ENCODE measurements at places on chromosomes 1 and 21.
A peak's percentile ranks its signal among the peaks of the same experiment; 100 is the strongest.

GRCh38 chr1:10045480-10046355 lies 13.0 kb downstream of the UBE4B start:
- DNase-seq = no peak

GRCh38 chr1:79592707-79593106 lies 586.2 kb upstream of the ADGRL4 start:
- no peak for DNase-seq

GRCh38 chr1:10510520-10511493 lies 36.1 kb downstream of the PEX14 start:
- peak; percentile 82 for DNase-seq

DNA sequence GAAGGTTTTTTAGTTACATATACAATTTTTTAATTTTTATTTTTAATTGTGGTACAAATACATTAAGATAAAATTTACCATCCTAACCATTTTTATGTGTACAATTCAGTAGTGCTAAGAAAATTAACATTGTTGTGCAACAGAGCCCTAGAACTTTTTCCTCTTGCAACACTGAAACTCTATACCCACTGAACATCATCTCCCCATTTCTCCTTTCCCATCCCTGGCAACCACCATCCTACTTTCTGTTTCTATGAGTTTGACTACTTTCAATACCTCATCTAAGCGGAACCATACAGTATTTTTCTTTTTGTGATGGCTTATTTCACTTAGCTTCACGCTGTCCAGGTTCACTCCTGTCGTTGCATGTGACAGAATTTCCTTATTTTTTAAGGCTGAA lies 54.1 kb downstream of the PALMD start:
- DNase-seq = no peak

GRCh38 chr1:47687631-47688460 lies 250.0 kb downstream of the FOXD2 start:
- no peak for DNase-seq

- DNase-seq = no peak
Measured at GRCh38 chr1:219563568-219563967, 49.3 kb downstream of the ZC3H11B start.

- DNase-seq = no peak
Measured at GRCh38 chr1:44266400-44267344, 53.4 kb downstream of the DMAP1 start.

DNA sequence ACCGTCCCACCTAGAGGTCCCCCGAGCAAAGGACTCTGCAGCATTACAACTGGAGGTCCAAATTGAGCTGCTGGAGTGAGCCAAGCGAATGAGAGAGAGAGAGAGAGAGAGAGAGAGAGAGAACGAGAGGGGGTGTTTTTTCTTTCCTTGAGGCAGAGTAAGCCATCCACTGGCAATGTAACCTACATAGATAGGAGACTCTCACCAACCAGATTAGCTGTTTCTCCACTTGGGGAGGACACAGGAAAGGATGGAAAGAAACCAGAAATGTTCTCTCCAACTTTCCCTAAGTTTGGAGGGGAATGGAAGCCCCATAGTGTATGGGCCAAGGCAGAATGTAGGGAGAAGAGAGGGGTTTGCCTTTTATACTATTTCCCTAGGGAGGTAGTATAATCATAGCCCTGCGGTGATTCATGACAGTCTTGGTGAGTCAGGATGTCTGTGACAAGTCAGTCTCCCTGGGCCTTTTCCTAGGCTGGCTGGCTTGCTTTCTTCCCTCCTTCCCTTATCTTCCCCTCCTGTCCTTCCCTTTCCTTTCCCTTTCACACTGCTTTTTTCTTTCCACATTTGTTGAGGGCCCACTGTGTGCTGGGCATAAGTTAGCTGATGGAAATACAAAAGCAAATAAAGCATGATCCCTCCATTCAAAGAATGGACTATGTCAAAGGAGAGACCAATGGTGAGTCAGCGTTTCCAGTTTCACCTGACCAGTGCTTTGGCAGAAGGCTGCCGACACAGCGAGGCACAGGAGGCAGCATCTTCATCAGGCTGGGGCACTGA lies 7.1 kb downstream of the FNDC7 start:
- DNase-seq = peak; percentile 71

Data from kidney glomerular epithelial cell (primary cell).